ENCODE measurements at places on chromosomes 5 and 9.

GRCh38 chr9:16708656-16709435 is 161.6 kb downstream of the BNC2 start:
- DNase-seq, result no peak

DNA sequence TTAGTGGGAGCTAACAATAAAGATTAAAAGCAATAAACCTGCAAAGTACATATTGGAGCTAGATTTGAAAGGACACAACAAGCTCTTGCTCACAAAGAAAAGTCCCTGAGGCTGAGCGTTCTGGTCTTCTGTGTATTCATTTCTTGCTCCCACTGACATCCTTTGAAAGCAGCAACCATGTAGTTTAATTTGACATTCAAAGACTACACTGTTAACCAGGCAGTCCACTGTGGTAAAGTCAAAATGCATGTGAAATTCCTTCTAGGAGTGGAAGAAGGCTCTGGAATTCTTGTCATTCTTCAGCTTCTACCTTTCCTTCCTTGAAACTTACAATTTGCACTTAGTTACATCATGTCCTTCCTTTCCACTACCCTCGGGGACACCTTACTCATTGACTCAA is 480.7 kb downstream of the CSNK1G3 start:
- no peak for DNase-seq

DNA sequence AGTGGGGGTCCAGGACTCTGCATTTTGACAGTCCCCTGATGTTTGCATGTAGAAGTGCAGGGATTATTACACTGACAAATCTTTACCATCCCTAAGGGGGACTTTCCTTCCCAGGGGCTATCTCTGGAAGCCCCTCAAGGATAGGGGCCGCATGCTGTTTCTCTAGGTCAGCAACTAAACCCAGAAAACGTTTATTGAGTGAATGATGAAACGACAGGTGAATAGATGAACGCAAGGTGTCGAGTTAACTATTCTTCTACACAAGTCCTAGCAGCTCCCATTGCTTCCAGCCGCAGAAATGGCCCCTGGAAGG is 281 bp upstream of the HSD17B4 start:
- DNase-seq, result no peak

GRCh38 chr9:93962561-93963440 is 7.6 kb upstream of the BARX1 start:
- peak; percentile 94 for DNase-seq

DNA sequence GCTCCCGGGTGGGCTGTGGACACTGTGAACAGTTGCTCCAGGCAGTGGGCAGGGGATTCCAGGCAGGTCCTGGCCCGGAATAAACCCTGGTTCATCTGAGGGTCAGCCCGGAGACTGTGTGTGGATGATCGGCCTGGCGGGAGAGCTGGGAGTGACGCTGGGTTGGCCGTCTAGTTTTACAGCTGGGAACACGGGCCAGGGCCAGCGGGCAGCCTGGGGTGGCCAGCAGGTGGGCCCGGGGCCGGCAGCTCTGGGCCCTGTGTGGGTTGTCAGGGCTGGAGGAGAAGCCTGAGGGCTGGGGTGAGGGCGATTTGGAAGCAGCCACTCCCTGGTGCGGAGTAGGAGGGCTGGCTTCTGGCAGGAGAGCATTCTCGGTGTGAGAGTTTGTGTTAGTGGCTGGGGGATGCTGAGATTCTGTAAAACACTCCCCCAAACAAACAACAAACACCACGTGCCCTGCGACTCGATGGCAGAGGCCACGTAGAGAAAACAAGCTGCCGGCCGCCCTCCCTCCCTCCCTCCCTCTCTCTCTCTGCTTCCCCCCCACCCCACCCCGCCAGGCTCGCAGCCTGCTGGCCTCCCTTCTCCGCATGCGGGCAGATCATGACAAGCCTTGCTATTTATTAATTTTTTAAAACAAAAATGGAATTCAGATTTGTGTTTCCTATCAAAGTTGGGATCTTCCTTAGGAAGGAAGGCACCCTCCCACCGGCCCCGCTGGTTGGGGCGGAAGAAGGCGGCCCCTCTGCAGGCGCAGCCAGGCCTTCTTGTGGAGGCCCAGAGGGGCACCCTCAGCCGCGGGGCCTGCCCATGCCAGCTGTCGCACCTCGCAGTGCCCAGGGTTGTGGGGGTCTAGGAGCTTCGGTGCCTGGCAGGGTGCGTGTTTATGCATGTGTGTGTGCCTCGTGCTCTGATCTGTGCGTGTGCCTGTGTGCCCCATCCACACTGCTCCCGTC is 49.5 kb downstream of the RXRA start:
- no peak for DNase-seq

GRCh38 chr9:121797081-121797480 is 145.6 kb downstream of the DAB2IP start:
- DNase-seq, result no peak

DNA sequence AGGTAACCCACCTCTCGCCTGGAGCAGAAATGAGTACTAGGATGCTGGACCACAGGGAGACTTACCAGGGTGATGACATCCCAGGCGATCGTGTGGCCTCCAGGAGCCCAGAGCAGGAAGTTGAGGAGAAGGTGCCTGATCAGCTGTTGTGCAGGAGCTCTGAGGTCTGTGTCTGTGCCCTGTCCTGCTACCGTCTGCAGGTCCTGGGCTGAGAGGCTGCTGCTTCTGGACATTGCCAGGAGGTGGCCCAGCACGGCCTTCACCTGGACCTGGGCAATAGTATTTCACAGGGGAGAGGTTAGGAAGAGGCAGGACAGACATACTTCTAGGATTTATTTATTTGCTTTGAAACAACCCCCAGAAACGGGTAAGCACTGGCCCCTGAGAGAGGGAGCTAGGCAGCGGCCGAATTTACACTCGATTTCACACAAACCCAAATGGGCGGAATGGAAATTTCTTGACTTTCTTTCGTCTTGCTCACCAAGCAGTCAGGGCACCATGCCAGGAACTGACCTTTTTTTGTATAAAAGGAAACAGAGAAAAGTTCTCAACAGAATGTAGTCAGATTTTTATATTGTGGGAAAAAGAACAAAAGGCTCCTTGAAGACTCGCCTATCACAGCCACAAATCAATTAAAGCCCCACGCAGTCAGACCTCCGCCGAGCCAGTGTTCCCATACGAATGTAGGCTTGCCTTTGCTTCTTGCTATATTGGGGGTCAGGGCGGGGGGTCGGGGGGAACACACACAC is 210.3 kb downstream of the FANCC start:
- DNase-seq, result no peak

- DNase-seq, result no peak
These were observed 107.2 kb upstream of the ICE1 start for GRCh38 chr5:5315068-5315980.

- peak; percentile 52 for DNase-seq
These were observed 101.2 kb downstream of the TRIM36 start for GRCh38 chr5:115068239-115069086.

DNA sequence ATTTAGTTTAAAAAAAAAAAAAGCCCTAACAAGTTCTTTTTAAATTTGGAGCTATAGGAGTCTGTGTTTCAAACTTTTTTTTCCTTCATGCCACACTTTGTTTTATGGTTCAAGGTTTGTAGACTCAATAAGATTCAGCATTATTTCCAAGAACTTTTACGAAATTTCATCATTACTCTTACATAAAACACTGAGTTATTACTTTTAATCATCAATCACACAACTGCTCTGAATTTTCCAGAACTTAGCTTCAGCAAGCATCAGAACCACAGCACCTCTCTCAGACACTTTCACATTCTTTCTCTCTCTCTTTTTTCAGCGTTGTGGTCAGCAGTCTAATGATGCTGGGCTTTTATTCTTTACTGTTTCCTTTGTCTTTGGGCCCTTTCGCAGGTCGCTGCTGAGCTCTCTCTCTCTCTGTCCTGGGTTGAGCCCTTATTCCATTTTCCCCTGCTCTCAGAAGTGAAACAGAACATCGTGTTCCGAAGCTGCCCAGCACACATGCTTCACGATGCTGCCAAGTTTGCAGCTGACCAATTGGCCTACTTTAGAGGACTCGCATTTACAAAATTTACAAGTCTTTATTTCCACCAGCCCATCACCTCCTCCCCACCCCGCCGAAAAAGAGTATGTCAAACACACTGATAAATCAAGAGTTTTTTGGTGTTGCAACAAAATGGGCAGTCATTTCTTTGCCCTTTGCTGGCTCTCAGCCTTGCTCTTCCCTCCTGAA is 44.6 kb upstream of the PIK3R1 start:
- DNase-seq, result no peak

- no peak for DNase-seq
These were observed 62.6 kb downstream of the PUM3 start for GRCh38 chr9:2781336-2781735.

DNA sequence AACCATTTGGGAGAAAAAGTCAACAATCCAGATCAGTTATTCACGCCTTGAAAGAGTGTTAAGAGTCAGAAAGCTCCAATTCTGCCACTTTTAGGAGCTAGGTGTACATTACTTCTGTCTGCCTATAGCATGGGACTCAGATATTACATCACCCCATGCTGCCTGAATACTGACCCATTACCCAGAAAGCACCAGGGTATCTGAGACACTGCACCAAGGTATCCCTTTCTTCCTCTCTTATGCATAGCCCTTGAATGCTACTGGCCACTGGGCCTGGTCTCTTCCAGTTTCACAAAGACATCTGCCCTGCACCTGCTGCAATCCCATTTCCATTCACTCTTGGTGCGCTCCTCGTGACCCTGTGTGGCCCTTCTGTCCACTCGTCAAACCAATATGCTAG is 2.6 kb downstream of the STRBP start:
- DNase-seq, result peak; percentile 55

DNA sequence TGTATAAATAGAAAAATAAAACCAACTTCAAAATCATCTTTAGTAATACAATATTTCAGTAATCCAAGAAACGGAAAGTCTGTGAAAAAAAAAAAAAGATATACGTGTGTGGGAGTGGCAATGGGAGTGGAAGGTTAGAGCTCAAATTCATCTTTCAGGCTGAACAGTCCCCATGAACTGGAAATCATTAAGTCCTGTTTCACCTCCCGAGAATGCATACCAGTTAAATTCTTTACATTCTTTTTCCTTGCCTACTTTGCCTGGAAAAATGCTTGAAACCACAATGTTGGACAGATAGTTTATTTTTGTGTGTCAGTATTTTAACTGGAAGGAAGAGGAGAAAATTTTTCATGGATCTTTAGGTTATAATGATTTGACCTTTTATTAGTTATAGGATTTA is 166.8 kb downstream of the MUSK start:
- DNase-seq, result no peak

DNA sequence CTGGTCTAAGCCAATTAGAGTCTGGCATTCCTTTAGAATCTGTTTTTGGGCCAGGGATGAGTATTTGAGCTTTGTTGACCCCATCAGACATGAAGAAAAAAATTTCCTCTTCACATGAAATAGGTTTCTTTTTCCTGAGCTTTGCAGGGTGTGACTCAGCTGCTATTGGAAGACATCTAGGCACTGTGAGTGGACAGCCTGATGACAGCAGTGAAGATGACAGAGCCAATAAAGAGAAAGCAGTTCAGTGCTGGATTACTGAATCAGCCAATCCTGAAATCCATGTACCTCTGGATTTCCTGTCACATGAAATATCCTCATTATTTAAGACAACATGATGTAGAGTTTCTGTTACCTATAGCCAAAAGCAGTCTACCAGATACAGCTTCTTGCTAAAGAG is 51.3 kb upstream of the GRIA1 start:
- DNase-seq, result no peak
